ENCODE measurements at places on chromosomes 1 and 21.

DNA sequence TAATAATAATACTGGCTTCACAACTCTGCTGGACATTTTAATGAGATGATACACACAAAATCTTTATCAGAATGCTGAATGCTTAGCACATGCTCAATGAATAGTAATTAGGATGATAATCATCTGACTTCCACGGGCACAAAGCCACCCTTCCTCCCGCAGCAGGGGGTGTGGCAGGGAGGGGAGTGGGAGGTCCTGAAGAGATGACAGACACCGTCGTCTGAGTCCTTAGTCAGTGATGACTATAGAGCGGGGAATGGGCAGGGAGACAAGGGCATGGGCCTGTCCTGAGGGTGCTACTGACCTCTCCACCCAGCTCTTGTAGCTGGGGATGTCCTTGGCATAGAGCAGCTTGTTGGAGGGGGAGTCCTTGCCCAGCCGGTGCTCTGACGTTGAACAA, 117.6 kb upstream of the CD34 start:
- no peak for DNase-seq

- DNase-seq, result no peak
Observed at GRCh38 chr1:52413410-52413989, 9.1 kb downstream of the PRPF38A start.

DNA sequence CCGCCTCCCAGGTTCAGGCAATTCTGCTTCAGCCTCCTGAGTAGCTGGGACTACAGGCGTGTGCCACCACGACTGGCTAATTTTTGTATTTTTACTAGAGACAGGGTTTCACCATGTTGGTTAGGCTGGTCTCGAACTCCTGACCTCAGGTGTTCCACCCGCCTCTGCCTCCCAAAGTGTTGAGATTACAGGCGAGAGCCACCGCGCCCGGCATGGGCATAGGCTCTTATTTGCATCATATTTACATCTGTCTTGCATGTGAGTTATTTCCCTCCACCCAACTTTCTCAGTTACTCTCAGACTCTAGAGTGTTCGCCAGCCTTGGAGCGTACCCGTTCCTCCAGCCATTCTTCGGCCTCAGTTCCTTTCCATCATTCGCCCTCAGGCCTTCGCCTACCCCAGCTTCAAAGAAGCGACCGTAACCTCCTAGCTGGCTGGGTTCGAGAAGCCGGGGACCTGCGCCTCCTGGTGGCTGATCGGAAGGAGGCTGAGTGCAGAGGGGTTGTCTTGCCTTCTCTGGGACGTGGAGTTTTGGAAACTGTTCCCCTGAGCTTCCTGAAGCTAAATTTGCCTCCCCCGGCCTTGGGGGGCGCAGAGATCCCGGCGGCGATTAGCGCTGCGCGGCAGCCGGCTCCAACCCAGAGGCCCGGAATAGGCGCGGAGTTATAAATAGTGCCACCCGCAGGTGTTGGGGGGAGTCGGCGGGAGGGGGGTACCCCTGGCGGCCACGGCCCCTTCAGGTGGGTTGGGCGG, 3.6 kb upstream of the ZBTB7B start:
- DNase-seq, result peak; percentile 82

DNA sequence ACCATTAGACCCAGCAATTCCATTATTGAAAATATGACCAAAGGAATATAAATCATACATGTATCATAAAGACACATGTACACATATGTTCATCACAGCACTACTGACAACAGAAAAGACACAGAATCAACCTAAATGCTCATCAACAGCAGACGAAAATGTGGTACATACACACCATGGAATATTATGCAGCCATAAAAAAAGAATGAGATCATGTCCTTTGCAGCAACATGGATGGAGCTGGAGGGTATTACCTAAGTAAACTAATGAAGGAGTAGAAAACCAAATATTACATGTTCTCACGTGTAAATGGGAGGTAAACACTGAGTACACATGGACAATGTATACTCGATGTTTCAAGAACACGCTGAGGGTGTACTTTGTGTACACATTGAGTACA, 15.9 kb downstream of the AKT3 start:
- no peak for DNase-seq

GRCh38 chr1:165436994-165437393, 7.9 kb downstream of the RXRG start:
- DNase-seq, result no peak

DNA sequence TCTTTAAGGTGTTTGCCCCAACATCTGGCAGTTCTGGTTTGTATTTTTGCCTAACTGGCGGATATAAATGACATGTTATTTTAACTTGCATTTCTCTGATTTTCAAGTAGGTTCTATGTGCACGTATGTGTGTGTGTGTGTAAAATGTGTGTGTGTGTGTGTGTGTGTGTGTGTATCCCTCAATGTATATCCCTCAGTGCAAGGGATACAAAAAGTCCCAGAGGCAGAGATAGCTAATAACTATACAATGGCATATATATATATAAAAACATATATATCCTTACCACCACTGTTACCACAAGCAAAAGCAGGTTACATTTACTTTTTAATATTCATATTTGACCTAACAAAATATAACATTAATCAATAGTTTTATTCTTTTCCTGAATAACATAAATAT, 95.0 kb upstream of the NR5A2 start:
- no peak for DNase-seq

GRCh38 chr1:211742889-211743529, 67.6 kb upstream of the NEK2 start:
- no peak for DNase-seq

- DNase-seq, result no peak
Observed at GRCh38 chr21:39499156-39499555, 47.4 kb downstream of the SH3BGR start.

DNA sequence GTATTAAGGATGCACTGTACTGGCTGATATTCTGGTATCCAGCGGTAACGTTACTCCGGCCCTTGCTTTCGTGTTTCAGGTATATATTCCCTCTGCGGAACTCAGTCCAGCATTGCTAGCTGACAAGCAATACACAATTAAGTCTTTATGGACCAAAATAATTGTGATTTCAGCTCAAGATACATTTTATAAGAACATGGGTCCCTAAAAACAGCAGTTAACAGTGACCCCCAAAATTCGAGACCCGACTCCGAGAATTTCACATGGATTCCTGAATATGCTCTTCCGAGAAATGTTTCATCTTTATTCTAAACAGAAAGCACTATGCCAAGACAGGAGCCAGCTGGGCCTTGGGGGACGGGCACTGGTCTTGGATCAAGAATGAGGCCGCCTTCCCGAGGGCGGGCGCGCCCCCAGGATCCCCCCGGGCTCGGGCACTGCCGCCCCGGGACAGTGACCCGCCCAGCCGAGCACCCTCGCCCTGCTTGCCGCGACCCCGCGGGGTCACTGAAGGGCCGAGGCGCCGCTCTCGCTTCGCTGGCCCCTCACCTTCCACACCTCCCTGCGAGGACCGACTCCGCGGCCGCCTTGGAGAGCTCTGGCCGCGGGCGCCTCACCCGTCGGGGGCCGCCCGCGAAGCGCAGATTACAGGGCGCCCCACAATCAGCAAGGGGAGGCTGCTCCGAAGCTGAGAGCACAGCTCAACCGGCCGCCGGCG, 610 bp downstream of the SCYL3 start:
- DNase-seq, result no peak

- DNase-seq, result no peak
Observed at GRCh38 chr1:77565321-77565720, 117.1 kb downstream of the ZZZ3 start.

- DNase-seq, result no peak
Observed at GRCh38 chr1:152901631-152902030, 6.7 kb upstream of the IVL start.

GRCh38 chr1:95520390-95520789, 286.4 kb downstream of the RWDD3 start:
- DNase-seq, result no peak

DNA sequence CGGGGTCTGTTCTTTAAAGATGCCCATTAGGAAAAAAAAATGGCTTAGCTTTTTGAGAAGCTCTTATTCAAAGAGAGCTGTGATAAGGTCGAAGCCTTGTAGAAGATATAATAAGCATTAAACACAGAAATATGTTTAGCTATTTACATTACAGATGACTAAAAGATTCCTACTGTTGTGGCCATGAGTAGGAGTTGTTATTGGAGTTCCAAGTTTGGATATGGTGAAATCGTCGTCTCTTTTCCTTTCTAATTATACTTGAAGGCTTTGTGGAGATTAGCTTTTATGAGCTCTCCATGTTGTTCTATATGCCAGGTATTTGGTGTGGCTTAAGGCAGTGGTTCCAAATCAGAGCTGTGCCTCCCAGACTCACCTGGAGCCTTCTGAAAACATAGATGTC, 79.9 kb upstream of the LAMC2 start:
- DNase-seq, result no peak

- DNase-seq, result peak; percentile 32
Observed at GRCh38 chr1:155175281-155175926, 1.8 kb downstream of the TRIM46 start.

- DNase-seq, result no peak
Observed at GRCh38 chr1:91736715-91737615, 149.0 kb downstream of the TGFBR3 start.

GRCh38 chr1:227732586-227733308, 2.4 kb downstream of the JMJD4 start:
- DNase-seq, result peak; percentile 27

DNA sequence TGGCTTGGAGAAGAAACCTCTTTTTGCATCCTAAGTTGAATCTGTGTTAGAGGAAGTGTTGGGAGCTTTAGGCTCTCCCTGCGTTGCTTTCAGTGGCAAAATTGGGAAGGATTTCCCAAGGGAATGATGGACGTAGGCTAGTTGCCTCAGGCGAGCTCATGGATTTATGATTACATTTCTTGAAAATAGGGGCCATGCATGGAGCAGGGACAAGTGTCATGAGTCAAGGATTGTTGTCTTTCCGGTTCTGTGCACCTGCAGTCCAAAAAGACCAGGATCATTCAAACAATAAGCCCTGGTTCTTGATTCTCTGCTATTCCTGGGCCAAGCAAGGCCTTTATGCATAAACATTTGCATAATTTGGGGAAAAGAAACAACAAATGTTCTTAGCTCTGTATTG, 7.1 kb downstream of the MAN1C1 start:
- DNase-seq, result no peak

DNA sequence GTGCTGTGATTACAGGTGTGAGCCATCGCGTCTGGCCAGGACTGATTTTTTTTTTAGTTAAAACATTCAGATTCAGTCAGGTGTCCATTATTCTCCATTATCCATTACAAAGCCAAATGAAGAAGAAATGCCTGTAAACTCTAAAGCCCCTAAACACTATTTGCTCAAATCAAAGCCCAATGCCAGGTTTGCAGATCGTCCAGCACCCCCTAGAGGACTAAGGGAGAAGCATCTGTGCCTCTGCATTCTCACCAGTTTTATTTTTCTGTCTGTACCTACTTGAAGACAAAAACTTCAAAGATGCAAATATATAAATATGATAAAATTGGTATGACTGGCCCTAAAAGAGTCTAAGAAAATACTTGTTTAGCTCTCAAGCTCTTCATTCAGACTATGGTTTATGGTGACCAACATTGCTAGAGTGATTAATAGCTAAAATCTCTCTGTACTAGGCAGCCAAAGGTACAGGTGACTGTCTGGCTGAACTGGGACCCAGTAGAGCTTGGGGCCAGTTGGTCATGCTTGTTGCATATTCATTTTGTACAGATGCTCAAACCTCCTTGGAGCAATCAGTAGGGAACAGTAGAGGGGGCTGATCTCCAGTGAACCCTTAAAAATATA, 138.4 kb downstream of the SYT2 start:
- DNase-seq, result no peak

- DNase-seq, result no peak
Observed at GRCh38 chr1:48728584-48728983, 48.1 kb downstream of the BEND5 start.

GRCh38 chr1:7120863-7121621, 335.8 kb downstream of the CAMTA1 start:
- no peak for DNase-seq

GRCh38 chr21:14866859-14867765, 197.7 kb downstream of the NRIP1 start:
- DNase-seq, result no peak

DNA sequence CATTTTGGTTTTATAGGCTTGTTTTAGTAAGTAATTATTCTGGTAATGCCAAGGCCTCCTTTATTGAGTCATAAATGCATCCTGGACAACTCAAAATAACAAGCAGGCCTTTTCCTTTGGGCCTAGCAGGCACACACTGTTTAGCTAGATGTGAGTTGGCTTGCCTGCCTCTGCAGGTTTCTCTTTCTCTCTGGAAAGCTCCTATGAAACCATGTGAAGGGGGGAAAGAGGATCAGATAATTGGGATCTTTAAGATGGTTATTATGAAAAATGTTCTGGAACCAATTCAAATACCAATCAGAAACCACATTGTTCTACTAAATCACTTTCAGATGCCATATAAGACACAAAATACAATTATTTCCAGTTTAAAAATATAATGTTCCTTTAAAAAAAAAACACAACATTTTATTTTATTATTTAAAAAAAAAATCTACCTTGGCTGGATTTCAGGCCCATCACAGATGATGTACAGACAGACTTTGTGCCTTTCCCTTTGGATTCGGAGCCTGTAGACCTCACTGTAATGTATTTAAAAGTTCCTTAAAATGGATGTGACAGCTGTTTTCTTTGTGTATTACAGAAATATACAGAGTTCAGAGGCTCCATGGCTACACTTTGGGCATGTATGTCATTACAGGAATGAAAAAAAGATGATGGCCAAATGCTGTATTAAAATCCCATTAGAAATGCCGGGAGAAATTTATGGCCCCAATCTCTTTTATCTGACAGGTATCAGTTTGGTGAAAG, 80.2 kb downstream of the NTMT2 start:
- no peak for DNase-seq

GRCh38 chr1:192565946-192566345, 9.6 kb upstream of the RGS1 start:
- DNase-seq, result no peak

- peak; percentile 89 for DNase-seq
Observed at GRCh38 chr1:211515090-211516023, 23.4 kb upstream of the RD3 start.

DNA sequence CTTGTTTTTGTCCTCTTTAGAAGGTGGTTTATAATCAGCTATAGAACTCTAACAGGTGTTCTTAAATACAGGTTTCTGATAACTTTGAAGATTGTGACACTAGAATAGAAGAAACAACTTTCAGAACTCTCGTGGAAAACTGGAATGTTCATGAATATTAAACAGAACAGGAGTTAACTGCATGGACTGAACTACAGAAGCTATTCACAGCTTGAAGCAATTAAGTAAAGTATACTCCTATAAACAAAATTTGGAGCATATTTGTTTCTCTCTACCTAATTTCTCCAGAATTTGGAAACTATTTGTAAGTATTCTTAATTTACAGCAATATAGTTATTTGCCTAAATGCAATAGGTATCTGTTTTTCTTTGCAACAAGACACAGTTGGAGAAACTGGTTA, 824.8 kb downstream of the ADGRL2 start:
- DNase-seq, result no peak

- no peak for DNase-seq
Observed at GRCh38 chr1:6168947-6169586, 11.1 kb downstream of the CHD5 start.

DNA sequence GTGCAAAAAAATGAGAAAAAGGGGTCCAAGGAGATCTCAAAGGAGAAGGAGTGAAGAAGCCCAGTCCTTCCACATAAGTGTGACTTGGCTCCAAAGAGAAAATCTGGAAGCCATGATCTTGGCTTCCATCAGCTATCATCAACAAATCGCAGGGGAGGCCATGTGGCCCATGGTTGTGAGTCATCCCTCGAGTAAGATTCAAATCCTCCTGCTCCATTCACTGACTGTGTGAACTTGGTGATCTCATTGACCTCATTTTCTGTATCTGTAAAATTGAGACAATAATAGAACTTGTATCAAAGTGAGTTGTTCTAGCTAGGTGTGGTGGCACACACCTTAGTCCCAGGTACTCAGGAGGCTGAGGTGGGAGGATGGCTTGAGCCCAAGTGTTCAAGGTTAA, 79.1 kb upstream of the OLIG2 start:
- no peak for DNase-seq

- no peak for DNase-seq
Observed at GRCh38 chr21:19490481-19490880, 1086.9 kb upstream of the TMPRSS15 start.
